ENCODE measurements at places on chromosomes 3 and 15.

DNA sequence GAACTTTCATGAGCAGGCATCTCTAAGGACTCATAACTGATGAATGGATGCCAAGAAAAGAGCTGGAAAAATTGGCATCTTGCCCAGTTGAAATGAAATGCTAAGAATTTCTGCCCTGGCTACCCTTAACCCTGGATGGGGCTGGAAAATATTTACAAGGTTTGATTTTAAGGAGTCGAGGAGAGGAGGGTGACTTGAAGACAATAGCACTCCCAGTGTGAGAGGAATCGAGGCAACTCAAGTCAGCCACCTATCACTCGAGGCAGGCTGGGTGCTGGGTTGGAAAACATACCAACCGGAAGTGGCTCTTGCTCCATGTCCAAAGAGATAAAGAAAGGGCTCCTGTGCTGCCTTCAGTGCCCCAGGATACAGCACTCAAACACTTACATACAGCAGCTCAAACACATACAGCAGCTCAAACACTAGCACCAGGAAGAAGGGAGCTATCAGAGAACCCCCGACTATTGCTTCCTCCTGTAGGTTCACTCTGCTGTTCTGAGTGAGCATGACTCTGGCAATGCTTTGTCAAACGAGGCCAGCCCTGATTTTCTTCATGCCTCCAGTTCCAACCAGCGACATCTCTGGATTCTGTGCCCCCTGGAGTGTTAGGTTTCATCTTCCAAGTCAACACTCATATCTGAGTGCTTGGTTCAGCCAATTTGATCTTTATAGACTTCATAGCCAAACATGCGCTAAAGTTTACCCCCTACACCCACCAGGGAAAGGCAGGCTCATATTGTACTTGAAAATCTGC, 4.9 kb downstream of the PRICKLE2 start:
- DNase-seq, result no peak

GRCh38 chr15:55977231-55977630, 16.2 kb downstream of the NEDD4 start:
- no peak for DNase-seq

GRCh38 chr15:90059208-90059985, 42.9 kb downstream of the IDH2 start:
- DNase-seq, result peak; percentile 98

DNA sequence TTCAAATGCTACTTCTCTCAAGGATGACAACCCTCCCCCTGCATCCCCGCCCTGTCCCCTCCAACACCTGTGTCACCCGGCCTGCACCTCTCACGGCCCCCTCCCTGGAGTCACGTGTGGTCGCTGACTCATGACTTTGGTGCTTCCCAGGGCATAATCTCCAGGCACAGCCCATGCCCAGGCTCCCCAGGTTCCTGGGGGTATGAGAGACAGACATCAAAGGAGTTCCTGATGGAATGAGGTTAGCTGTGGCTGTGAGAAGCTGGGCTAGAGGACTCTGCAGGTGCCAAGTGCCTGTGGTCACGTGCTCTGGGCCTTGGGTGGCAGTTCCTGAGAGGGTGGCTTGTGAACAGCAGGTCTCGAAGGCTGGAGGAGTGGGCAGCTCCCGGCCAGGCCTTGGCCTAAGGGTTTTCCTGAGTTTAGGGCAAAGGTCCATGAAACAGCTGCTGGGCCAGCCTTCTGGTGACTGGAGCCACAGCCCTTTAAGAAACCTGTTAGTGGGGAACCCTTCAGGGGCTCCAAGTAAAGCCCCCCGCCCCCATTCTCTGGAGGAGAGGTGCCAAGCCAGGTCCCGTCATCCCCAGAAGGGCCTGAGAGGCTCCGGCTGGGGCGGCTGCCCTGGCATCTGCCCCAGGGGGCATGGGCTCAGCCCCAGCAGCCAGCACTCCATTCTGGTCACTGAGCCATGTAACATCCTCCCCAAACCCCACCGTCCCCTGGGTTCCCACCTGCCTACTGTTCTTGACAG, 230.0 kb downstream of the XXYLT1 start:
- DNase-seq, result peak; percentile 58

DNA sequence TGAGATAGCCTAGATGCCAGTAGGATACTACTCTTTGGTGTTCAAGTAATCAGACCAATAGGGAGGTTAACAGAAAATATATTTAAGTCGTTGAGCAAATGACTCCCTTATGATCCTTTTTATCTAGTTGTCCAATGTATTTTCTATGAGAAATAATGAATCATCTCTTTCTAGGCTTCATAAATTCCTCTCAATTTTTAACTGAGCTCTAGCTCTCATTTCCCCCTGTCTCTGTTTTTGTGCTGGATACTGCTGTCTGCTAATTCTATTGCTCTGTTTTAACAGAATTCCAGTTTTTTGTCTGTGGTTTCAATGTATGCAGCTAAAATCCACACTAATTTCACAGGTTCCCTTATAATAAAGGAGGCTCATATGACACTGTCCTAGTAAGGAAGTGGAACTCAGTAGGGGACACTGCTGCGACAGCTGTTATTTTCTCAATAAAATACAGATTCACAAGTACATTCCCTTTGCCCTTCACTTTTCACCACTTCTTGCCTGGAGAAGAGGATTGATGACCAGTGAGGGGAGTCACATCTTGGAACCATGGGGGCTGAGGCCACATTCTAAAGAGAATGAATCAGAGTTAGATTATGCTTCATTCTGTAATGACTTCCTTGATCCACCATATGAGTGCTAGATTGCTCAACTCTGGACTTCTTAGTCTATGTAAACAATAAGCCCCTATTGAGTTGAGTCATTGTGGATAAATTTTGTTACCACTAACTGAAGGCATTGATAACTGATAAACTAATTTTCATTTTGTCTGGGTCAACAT, 558.7 kb upstream of the KCNMB2 start:
- no peak for DNase-seq

DNA sequence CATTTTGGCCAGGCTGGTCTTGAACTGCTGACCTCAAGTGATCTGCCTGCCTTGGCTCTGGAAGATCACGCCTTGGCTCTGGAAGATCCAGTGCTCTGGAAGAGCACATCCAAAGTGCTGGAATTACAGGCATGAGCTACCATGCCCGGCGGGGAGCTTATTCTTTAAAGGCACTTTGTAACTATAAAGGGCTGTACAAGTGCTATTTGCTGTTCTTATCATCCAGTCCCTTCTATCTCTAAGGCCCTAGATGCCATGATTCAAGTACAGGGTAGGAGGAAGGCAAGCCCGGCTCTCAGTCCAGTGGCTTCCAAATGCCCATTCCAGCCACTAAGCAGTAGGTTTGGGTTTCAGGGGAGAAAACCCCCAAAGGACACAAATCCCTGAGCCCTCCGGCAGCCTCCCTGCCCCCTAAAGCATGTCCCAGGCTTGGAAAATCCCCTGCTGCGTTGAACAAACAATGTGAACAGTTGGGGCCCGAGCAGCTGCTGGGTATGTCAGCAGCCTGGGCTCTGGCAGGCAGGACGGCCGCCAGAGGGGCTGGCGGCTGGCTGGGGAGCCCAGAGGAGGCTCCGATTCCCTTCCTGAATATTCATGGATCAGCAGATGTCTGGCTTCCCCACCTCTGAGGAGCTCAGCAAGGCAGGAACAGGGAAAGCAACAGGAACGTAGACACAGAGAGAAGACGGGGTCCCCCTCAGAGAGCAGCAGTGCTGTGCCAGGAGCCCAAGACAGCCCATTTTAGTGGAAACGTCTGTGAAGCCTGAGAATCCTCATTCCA, 7.7 kb downstream of the IGDCC4 start:
- no peak for DNase-seq

DNA sequence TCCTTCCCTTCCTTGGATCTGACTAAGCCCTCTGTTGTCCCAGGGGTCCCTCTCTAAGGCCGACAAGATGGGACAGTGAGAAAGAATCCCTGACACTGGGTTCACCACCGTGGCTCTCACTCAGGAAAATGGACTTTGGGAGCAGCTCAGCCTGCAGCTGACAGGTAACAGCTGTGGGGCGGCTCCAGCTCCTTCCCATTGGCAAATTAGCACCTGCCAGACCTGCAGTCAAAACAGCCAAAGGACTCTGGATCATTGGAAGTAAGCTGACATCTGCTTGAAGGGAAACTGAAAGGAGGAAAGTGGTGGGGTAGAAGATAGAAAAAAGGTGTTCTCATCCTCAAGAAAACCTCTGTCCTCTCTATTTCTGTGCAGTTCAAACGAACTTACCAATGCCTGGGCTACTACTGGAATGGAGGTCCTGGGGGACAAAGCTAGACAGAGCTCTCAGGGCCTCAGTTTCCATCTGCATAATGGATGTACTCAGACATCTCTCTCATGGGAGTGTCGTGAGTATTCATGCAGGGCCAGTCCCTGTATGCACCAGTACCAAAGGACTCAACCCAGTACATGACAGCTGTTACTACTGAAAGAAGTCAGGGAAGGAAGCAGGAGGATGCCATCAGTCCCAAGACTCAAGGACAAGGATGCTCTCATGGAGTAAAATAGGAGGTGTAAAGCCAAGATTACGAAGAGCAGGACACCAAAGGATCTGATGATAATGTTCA, 53.6 kb upstream of the DCLK3 start:
- no peak for DNase-seq

GRCh38 chr3:116233711-116234357, 211.5 kb downstream of the LSAMP start:
- no peak for DNase-seq

DNA sequence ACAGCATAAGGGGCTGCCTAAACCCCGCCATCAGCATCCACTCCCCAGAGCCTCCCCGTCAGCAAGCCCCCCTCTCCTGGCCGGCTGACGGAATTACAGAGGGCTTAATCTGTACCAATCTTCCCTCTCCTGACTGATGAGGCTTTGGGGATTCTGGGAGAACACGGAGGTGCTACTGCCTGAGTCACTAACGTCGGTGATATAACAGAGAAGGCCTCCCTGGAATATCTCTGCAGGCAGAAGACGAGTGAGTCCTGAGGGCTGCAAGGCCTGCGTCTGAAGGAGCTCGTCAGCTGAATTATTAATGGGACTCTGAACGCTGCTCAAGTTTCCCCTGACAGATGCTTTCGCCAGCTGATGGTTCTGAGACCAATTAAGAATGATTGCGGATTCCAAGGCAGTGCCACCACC, 147.7 kb downstream of the XXYLT1 start:
- no peak for DNase-seq

- no peak for DNase-seq
These were observed 98.3 kb upstream of the ALDH1A3 start for GRCh38 chr15:100781061-100781960.

DNA sequence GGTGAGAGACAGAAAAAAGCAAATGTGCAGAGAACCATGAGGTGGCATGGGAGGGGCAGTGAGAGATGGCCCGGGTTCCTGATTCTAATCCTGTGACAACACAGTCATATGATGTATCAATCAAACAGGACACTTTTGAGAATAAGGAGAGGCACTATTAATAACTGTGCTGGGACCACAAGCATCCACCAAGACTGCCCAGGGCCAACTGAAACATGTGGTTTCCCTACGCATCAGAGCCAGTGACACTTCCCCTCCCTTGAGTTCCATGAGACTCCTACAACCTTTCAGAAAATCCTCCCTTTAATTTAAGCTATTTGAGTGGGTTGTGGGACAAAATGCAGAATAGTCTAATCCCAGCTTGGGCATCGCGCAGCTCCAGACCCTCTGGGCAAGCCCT, 17.4 kb downstream of the SH3BP5 start:
- DNase-seq, result peak; percentile 54

- no peak for DNase-seq
These were observed 240 bp downstream of the CFAP100 start for GRCh38 chr3:126394977-126395321.

DNA sequence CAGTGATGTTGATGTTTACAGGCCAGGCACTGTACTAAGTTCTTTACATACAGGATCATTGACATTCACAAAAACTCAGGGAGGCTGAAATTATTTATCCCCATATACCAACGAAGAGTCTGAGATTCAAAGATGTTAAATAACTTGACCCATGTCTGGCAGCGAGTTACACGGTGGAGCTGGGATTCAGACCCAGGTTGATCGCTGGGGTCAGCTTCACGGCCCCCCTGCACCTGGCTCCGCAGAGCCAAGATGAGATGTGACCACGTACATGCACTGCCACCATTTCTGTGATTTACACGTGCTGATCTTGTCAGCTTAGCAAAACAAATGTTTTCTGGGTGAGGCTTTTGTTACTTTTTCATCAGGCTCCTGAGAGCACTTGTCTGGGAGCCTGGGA, 109.8 kb downstream of the EEFSEC start:
- no peak for DNase-seq

DNA sequence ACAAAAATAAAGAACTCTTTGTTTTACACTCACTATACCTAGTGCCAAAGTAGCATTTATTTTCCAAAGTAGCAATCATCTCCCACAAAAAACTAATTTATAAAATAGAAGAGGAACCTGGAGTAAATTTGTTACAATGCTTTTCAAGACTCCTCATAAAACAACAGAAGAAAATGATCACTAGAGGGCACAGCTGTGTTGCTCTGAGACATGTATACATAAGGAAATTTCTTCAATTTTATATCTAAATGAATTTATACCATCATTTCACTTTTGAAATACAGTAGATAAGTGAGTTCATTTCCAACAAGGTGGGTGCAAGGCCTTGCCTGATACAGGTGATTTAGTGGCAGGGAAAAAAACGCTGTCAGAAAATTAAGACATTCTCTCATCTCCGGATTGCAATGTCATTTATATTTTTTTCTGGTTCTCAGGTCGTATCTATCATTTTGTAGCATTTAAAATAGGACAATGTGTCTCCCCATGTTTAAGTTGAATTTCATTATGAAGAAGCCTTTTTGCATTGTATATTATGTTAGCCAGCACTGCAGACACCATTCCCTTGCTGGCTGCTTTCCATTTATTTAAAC, 25.3 kb upstream of the ARHGEF26 start:
- peak; percentile 18 for DNase-seq

DNA sequence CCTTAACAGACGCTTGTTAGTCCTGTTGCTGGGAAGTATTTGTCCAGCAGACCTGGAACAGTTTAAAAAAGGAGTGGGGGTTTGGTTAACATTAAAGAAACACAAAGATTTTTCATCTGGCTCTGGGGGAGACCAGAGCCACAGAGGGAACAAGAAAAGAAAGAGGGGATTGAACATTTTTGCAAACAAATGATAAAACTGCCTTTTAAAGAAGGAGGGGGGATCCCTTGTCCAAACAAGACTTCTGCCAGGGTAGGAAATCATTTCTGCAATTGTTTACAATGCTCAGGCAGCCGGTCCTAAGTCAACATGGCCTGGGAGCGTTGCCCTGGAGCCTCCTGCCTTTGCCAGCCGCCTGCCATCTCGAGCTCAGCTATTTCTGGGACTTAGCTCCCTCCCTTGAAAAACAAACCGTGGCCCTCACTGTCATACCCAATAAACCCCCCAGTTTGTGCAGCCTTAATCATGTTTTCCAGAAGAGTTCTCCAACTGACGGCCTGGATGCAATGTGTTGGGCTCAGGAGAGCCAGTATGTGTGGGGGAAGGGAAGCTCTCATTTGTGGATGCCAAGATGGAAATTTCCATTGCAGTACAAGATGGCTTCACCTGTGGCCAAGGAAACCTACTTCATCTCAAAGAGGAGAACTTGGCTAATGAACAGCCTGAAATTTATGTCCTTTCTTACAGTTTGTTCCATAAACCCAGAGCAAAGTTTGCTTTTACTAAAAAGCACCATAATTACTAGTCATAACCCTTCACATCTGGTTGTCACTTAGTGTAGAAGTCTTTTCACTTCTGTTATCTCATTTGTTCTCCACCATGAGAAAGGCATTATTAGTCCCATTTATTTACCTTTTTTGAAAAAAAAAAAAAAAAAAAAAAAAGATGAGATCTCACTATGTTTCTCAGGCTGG, 75.9 kb upstream of the RNU6-1 start:
- no peak for DNase-seq

GRCh38 chr3:120299403-120299802, 14.4 kb upstream of the GPR156 start:
- DNase-seq, result no peak

GRCh38 chr3:126472277-126473006, 3.2 kb downstream of the ZXDC start:
- DNase-seq, result no peak

GRCh38 chr3:122245513-122246174, 62.2 kb downstream of the CASR start:
- no peak for DNase-seq

Measured in RPMI8226 (cell line).